ENCODE measurements at places on chromosomes 5 and 9.

DNA sequence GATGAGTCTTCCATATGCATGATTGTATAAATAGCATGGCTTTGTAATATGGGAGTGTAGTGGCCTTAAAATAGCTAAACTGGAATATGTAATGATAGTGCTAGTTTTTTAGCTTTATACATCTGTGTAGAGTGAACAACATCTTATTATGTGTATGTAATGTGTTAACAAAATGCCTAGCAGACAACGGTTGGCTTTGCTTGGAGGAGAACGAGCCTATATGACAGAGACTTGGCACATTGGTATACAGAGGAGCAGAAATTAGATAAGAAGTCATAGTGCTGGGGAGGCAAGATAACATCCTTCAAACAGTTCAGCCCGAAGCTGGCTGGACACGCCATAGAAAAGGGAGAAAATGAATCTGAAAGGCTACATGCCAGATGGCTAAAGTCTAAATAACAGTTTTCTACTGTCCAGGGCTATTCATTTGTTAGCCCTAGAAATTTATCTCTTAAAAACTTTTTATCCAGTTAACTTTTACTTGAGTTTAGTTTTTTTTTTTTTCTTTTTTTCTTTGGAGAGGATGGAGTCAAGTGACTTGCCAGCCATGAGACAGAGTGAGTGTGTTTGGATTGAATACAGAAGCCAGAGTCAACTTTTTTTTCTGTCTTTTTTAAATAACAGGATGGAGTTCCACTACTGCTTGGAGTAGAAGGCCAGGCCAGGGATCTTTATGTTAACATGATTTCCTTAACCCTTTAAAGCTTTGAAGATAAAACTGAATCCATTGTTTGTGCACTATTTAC is 214.4 kb upstream of the ACTBL2 start:
- DNase-seq: no peak

GRCh38 chr5:52804981-52805380 is 17.3 kb downstream of the ITGA1 start:
- DNase-seq: no peak

GRCh38 chr5:22611327-22611726 is 241.8 kb downstream of the CDH12 start:
- no peak for DNase-seq

DNA sequence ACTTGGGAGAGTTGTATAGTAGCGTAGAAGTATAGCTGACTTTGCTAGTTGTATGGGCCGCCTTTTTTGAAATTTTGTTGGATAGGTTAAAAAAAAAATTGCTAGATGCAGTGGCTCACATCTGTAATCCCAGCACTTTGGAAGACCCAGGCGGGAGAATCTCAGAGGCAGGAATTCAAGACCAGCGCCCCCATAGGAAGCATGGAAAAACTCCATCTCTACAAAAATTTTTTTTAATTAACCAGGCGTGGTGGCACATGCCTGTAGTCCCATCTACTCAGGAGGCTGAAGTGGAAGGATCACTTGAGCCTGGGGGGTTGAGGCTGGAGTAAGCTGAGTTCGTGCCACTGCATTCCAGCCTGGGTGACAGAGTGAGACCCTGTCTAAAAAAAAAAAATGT is 59.2 kb downstream of the SMC5 start:
- no peak for DNase-seq

GRCh38 chr5:112388074-112388473 is 31.0 kb downstream of the EPB41L4A start:
- no peak for DNase-seq

DNA sequence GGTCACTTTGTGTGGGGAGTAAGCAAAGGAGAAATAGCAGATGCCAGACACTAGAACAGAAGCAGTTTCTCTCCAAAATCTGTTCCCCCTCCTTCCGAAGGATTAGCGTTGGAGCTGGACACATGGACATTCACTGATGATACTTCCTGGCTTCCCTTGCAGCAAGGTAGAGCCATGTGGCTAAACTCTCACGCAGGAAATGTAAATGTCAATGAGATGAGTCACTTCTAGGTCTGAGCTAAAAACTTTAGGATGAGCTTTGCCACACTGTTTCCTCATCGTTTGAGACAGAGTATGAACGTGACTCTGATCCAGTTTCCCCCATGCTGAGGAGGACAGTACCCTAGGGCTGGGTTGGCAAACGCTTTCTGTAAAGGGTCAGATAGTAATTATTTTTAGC is 5.1 kb downstream of the BHMT2 start:
- peak; percentile 67 for DNase-seq

DNA sequence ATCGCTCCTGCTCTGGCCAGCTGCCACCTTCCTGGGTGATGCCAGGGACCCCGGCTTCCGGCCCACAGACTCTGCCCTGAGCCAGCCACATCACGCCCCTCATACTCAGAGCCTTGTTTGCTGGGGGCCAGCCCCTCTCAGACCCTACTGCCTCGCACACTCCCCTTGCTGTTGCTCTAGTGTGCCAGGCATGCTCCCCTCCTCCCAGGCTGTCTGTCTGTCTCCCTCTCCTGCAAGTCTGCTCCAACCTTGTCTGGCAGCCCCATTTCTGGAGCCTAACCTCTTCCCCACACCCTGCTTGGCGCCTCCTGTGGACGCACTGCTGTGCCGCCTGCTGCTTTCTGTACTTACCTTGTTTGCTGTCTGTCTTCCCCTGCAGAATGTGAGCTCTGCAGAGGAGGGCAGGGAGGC is 184.7 kb downstream of the HSPA4 start:
- DNase-seq: no peak

GRCh38 chr5:149563466-149563865 is 12.2 kb upstream of the CSNK1A1 start:
- DNase-seq: peak; percentile 57

DNA sequence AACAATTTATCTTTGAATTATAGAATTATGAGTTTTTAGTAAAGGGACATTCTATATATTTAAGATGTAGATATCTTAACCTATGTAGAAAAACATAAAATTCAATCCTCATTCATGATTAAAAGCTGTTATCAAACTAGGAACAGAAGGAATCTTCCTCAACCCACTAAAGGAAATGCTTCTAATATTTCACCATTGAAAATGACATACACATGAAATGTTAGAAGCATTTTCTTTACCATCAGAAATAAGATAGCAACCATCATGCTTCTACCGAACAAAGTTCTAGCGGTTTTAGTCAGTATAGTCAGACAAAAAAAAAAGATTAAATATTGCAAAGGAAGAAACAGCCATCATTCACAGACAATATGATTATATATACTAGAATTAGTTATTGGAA is 32.2 kb downstream of the SHOC1 start:
- peak; percentile 51 for DNase-seq

DNA sequence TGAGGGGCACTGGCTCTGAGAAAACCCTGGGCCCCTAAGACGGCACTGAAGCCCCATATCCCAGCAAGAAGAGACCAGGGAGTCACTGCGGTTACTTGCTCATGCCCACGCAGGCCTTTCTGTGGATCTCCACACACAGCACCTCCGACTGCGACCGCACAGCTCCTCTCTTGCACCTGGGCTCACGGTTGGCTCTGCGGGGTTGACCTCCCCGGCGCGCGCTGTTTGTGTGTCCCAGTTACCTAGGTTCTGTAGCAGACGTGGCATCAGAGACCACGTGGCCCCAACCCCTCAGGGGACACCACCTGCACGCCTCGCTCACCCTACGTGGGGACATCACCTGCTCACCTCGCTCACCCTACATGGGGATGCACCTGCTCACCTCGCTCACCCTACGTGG is 12.7 kb downstream of the LPCAT1 start:
- DNase-seq: no peak
